MG63 (cell line): ENCODE measurements at places on chromosomes 2 and 18.

- DNase-seq, result no peak
Observed at GRCh38 chr2:134976074-134976702, 57.6 kb downstream of the CCNT2 start.

DNA sequence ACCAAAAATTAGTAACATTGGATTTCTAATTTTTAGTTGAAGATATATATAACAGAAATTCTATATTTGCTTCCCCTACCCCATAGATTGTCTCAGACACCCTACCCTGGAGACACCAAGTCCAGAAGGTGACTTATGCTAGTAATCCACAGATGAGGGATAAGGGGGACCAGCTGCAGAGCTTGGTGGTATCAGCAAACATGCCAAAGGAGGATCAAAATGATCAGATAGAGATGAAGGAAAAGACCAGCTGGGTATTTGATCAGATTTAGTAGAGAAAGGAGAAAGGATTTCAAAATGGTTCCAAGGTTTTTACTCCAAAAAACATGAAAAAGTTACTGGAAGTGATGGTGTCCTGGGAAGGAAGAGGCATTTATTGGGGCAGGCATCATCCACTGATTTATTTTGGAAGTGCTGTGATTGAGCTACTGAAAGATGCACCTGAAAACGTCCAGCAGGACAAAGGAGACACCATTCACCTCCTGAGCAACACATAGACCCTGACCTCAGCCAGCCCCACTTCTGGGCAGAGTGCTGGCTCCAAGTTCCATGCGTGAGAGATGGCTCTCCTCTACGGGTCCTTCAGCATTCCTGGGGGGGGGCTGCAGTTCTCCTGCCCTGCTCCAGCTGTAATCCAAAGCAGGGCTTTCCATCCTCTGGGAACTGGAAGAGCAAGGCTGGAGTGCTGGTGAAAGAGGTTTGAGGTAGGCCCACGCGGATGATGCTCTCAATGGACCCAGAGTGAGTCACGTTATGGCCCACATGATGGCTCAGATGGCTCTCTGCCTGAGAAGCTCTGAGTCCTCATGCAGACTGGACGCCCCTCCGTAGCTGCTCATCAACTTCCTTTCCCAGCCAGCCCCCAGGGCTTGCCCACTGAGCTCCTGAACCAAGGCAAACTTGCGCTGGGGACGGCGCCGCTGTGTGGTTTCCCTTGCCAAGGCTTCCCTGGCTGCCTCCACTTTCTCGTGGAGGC, 3.7 kb upstream of the LRRFIP1 start:
- DNase-seq, result no peak

DNA sequence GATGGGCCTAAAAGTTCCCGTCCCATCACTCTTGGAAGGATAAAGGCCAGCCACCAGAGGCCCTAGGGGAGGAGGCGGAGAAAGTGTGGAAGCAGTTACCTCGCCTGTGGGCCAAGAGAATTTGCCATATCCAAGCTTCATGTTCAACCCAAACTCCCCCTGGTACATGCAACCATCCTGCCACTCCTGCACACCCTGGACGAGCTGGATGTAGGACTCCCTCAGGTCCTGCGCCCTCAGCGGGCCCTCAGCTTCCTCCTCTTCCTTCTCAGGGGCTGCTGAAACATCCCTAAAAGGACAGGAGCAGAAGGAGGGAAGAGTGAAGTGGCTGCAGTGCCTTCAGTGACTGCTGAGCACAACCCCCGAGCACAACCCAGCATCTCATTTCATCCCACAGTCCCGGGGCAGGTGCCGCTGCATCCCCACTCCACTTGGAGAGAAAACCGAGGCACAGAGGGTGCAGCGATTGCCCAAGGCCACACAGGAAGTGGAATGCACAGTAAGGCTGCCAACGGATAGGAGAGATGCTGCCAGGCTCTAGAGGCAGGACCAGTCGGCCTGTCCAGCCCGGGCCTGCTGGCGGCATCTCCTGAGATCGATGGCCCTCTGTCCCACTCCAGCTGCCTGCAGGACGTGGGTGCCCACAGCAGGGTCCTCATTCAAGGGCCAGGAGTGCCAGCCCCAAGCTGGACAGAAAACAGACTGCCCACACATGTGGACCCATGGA, 2.9 kb downstream of the ANKMY1 start:
- DNase-seq, result no peak

DNA sequence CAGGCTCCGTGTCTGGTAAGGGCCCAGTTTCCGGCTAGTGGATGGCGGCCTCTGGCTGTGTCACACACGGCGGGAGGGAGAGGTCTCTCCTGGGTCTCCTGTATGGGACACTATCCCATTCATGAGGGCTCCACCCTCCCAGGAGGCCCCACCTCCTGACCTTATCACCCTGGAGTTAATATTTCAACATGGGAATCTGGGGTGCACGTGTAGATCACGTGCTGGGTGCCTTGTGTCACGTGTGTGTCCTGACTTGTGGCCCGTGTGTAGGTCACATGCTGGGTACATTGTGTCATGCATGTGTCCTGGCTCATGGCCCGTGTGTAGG, 9.9 kb downstream of the NEU4 start:
- DNase-seq, result no peak

GRCh38 chr2:177353187-177353478, 39.4 kb upstream of the AGPS start:
- no peak for DNase-seq

GRCh38 chr2:59777120-59777519, 776.3 kb downstream of the BCL11A start:
- DNase-seq, result no peak

GRCh38 chr2:85457877-85458316, 39.4 kb downstream of the SH2D6 start:
- DNase-seq, result peak; percentile 92

DNA sequence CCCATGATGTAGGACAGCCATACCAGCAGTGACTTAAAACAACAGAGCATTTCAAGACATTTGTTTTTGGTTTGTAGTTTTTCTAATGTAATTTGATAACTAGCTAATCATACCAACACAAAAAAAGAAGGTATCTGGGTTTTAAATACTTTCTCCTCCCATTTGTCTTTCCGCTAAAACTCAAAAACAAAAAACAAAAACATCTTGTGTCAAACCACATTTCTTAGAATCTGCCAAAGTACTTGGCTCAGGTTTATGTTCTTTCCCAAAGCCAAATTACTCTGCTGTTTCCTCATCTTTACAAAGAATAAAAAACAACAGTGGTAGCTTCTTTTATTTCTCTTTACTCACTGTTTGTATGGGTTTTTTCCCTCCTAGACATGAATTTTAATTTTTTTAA, 71.5 kb downstream of the GREB1L start:
- DNase-seq, result no peak

DNA sequence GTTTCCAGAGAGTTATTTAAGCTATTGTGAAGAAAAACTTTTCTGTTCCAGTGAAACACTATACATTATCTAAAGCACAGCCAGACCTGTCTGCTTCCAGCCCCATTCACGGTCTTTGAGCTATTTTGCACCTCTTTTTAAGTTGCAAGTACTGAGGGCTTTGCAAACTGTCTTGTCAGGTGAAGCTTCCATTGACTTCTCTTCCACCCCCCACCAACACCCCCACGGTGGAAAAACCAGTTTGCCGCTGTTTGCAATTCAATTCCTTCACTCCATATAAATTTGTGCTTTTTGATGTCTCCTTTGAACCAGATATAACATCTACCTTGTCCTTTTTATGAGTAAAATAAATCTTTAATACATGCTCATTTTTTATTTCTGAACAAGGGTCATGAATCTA, 15.7 kb downstream of the B3GNT7 start:
- no peak for DNase-seq

GRCh38 chr2:16680781-16681180, 15.1 kb upstream of the CYRIA start:
- no peak for DNase-seq

DNA sequence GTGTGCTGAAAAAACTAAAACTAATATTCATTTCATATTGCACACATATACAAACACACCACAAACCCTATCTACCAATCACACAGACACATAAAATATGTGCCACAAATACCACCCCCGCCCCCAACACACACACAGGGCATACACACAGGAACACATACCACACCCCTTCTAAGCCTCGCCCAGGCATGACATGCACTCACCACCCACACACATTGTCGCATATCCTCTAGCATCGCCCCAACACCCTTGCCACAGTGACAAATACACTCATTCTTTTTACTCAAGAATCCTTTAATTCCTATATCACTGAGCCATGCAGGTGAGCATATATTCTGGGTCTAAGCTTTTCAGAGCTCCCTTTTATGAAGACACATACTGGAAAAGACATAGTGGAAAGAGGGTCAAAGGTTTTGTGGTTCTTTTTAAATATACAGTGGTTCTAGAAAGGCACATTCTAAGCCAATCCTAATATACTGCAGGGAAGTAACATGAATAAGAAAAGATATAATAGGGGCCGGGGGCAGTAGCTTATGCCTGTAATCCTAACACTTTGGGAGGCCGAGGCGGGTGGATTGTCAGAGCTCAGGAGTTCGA, 24.5 kb upstream of the LCLAT1 start:
- peak; percentile 56 for DNase-seq

DNA sequence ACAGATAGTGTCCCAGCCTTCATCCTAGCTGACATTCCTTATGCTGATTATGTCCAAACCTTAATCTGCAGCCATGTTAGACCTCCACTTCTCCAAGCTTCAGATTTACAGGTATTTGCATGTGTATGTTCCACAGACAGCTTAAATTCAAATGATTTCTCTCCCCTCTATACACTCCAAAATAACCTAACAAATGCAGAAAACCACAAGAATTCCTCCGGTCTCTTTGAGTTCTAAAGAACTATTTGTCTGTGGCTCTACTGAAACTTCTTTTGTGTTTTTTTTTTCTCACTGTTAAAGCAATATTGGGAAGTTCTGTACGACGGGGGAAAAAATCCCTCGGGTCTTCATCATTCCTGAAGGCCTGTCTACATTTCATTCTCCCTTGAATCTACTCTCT, 8.6 kb downstream of the NDUFS1 start:
- no peak for DNase-seq

DNA sequence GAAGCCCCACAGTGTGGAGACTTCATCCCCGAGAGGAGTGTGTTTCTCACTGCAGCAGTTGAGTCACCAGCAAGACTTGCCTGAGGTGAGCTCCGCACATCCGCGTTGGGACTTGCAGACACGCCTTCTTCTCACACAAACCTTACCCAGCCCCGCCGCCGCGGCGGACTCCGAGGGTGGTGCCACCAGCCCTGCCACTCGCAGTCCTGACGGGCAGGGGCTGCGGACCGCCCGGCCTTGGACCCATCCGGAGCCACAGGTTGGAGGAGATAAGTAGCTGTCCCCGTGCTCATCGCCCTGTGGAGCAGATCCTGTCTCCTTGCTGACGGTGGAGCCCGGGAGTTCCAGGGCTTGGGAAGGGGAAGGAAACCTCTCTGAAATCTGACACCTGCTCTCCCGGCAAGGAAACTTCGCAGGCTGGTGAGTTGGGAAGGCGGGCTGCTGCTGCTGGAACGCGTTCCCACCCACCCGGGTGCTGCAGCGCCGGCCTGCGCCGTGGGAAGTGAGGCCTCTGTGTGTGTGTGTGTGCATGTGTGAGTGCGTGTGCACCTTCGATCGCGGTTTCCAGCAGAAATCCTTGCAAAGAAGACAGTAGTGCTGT, at the start of gene RAB27B:
Gene RAB27B, plus strand, starts transcription at position 197 of the 601 bp plus-strand sequence. CDS start 49,109 bp downstream, outside the sequence.
- peak; percentile 62 for DNase-seq
